ENCODE measurements at places on chromosomes 4 and X.

- no peak for DNase-seq
These were observed 36.3 kb downstream of the ATXN3L start for GRCh38 chrX:13283512-13283911.

GRCh38 chr4:188078116-188078515, 31.3 kb downstream of the TRIML2 start:
- DNase-seq, result no peak

DNA sequence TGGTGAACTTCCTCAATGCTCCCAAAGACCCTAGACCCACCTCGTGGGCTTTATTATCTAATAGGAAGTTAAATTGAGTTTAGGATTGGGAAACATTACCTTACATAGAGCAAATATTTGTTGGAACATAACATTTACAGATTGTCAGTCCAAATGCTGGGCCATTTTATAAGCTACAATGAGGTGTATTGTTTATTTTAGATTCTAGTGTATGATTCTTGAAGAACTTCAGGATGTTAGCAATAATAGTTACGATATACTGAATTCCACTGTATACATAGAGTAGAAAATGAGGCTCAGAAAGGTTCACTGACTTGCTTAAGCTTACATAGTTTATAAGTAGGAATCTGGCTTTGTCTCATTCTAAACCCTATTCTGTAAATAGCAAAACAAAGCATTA, 37.4 kb downstream of the PAQR3 start:
- DNase-seq, result no peak

DNA sequence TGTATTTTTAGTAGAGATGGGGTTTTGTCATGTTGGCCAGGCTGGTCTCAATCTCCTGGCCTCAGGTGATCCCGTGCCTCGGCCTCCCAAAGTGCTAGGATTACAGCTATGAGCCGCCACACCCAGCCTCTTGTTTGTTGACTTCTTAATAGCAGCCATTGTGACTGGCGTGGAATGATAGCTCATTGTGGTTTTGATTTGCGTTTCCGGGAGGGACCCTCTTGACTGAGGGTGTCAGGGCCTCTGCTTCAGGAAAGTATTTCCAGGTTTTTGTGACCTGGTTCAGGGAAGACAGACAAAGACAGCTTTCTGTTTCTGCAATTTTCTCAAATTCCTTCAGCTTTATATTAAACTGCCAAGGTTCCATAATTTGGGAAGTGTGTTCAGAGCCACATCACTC, 15.1 kb downstream of the CSF2RA start:
- DNase-seq, result no peak

DNA sequence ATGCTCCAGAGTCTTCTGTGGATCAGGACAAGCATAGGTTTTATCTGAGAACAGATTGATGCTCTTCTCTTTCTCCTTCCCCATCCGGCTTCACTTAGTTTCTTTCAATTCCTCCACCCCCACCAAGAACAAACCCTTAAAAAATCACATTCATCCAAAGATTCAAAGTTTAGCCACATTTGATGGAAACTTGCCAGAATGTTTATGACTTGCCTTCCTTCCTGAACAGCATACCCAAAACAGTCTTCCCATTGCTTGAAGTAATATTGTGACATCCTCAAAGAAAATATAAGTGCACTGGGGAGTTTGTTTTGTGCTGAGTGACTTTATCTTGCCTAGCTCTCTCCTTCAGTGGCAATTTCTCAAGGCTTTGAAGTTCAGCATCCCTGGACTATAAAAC, 83.0 kb downstream of the MAGEB17 start:
- DNase-seq, result no peak

- DNase-seq, result no peak
These were observed 161.0 kb upstream of the ANKRD50 start for GRCh38 chr4:124873361-124874171.

DNA sequence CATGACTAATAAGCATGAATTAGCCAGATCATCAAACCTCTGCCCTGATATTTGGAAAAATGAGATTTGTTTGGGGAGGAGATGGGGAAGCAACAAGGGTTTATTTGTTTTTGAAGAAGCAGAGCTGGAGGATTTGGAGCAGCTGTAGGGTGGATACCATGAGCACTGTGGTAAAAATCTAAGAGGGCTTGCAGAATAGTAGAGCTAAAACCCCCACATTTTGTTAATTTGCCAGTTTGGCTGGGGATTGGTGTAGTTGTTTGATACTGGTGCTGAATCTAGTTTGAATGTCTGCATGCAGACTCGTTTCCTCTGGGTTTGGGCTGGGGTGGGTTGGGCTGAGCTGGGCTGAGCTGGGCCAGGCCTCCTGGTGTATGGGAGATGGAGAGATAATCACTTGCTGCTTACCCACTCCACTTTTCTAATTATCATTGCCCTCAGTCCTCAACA, 43.7 kb downstream of the SMAD1 start:
- DNase-seq, result no peak

DNA sequence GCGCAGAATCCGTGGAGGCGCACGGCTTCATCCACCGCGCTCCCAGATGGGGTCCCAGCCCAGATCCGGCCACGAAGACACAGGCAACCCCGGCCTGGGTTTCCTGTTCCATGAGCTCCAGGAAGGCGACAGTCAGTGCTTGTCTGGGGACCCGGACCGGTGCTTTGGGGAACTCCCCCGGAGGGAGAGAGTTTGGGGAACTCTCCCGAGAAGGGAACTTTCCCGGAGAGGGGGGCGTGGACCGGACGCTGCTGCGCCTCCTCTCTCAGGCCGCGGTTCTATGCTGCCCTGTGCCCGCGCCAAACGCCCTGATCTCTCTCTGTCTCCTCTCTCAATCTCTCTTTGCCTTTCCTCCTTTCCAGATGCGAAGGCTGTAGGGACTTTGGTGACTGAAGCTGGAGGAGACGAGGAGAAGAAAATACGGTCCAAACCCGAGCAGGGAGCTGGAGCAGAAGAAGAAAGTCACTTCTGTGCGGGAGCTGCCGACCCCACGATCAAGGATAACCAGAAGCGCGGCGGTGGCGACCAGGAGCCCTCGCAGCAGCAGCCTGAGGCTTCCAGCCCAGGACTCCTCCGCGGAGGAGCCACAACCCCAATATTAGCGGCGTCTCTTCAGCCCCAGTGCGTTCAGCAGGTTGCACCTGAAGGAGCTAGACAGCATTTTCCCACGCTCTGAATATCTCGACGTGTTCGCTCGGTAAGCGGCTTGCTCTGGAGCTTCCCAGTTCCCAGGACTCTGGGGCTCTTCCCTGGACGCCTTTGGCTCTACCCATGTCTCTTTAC, 47.6 kb upstream of the NKAP start:
- no peak for DNase-seq

DNA sequence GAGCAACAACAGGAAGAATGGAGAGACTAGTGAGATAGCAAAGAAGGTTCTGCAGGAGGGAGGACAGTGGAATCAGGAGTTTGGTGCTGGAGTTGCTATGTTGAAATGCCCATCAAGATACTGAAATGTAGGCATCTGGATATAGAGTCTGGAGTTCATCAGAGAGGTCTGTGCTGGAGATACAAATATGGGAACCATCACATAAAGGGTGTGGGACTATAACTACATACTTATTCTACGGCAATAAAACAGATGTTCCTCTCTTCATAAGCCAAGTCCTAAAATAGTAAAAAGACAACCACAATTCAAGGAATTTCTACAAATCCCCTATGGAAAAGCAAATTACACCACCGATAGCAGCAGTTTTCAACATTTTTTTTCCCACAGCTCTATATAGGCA, 1.6 kb downstream of the MED14 start:
- no peak for DNase-seq

- DNase-seq, result no peak
These were observed 39.7 kb downstream of the CLDN2 start for GRCh38 chrX:106959901-106960300.

DNA sequence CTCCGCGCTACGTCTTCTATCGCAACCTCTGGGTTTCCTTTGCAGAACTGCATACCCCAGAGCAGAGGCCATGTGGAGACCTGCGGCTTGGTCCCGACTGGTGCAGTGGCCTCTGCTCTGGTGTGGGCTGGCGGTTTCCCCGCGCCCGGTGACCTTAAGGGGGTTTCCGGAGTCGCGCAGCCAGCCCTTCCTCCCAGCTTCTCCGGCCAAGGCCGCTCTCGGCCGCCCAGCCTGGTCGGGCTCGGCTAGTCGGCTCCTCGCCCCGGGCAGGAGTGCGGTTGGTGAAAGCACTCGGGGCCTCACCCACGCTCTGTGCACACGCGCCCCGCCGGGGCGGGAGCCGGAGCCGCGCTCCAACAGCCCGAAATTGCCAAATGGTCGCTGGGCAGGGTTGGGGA, 84.9 kb downstream of the BCOR start:
- no peak for DNase-seq

DNA sequence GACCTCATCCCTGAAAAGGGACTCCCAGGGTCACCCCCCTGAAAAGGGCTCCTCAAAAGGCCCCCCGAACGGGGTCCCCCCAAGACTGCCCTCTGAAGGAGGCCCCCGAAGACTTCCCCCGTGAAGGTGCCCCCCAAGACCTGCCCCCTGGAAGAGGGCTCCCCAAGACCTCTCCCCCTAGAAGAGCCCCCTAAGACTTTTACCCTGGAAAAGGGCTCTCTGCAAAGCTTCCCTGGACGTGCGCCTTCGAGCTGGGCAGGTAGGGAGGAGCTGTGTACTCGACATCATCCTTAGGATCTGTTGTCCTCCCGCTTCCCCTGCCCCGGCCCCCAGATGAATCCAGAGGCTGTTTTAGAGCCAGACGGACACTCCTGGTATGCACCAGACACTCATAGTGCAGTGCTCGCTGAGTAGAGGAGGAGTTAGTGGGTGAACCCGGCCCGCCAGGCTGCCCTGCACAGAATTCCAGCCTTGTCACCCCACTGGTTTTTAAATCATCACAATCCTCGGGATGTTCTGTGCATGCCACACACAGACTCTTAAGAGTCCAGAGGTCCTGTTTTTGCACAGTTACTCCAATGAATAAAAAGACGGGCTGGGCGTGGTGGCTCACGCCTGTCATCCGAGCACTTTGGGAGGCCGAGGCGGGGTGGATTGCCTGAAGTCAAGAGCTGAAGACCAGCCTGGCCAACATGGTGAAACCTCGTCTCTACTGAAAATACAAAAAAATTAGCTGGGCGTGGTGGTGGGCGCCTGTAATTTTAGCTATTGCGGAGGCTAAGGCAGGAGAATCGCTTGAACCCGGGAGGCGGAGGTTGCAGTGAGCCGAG, 5.7 kb upstream of the SLC25A6 start:
- no peak for DNase-seq

- DNase-seq, result no peak
These were observed 97.2 kb upstream of the EOLA2 start for GRCh38 chrX:150035531-150035930.

DNA sequence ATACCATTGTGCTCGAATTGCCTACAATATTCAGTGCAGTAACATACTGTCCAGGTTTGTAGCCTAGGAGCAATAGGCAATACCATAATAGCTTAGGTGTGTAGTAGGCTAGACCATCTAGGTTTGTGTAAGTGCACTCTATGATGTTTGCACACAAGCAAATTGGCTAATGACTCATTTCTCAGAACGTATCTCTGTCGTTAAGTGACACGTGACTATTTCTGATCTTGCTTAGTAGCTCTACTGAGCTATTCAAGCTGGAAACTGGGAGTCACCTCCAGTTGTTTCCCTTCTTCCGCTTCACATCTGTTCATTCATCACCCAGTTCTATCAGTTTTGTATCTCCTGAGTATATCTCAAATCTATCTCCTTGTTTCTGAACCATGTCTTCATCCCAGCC, 86.1 kb downstream of the HNRNPD start:
- DNase-seq, result no peak

DNA sequence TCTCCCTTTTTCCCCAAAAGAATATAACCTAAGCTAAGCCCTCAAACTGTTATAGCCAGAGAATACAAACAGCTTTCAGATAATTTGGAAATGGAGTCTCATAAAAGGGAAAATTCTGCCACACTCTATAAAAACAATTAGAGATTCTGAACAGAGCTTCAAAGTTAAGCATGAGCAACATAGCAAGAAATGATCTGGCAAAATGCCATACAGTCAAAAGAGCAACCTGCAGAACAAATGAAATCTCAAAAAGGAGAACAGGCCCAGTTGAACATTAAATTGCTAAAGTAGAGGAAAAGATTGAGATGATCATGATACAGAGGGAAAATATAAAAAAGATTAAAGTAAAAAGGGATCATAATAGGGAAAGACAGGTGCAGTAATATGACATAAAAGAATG, 250.5 kb downstream of the TLL1 start:
- DNase-seq, result no peak

- no peak for DNase-seq
These were observed 535.9 kb downstream of the IQCM start for GRCh38 chr4:149279776-149280175.

- DNase-seq, result no peak
These were observed 55.2 kb downstream of the CLOCK start for GRCh38 chr4:55491486-55491885.

GRCh38 chrX:106670631-106671030, 55.9 kb upstream of the RNF128 start:
- no peak for DNase-seq

DNA sequence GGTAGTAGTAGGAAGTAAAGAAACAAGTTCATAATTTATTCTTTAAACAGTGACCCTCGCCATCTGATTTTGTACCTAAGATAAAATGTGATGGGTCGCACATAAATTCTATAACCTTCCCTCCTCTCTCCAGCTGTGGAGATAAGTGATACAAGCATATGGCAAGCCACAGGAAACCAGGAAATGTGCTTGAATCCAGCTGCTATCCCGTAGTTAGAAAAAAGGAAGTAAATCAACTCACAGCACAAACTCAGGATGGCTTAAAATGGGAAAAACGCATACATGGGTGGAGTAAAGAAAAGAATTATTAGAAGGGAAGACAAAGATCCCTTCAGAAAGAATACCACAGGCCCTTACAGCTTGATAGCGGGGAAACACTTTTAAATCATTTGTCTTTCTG, 78.2 kb downstream of the ZNF827 start:
- no peak for DNase-seq

GRCh38 chr4:114476310-114476709, 122.3 kb upstream of the UGT8 start:
- DNase-seq, result no peak

DNA sequence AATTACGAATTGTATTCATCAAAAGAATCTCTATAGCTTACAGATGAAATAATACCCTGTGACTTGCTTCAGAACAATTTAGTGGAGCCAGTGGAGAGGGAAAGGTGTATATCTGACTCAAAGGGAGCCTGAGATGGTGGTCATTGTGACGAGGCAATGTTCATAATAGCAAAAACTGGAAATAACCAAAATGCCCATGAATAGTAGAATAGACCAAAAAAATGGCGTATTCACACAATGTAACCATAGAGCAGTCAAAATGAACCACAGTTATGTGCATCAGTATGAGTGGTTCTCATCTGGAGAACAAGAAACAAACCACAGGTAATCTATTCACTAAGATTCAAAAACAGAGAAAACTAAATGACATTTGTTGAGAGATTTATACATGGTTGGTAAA, 125.3 kb upstream of the CLNK start:
- DNase-seq, result no peak

DNA sequence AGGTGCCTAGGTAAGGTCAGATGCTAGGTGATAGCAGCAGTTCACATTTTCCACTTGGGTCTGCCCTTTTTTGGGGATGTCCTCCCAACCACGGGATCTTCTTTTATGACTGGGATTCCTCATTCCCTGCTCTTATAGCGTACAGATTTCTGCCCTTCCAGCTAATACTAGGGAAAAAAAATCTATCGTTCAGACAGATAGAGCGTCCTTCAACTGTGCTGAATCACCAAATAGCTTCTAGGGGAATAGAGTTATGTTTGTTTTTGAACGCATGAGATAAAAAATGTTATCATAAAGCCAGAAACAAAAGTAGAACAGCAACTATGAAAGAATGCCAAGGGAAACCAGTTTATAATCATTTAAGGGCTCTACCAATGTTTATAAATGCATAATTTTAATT, 13.0 kb downstream of the RAP2C start:
- DNase-seq, result no peak

- no peak for DNase-seq
These were observed 265.7 kb upstream of the PCDH7 start for GRCh38 chr4:30454504-30454903.
